NCI-H187 (cell line): ENCODE measurements at places on chromosomes 2 and 18.

- no peak for DNase-seq
Measured at GRCh38 chr2:64359171-64359891, 94.6 kb upstream of the LGALSL start.

- no peak for DNase-seq
Measured at GRCh38 chr2:159738509-159739390, 26.4 kb downstream of the MARCHF7 start.

GRCh38 chr18:44128365-44128764, 552.3 kb upstream of the SETBP1 start:
- no peak for DNase-seq

GRCh38 chr2:190376591-190377245, 31.4 kb upstream of the MFSD6 start:
- DNase-seq: no peak

GRCh38 chr2:164655750-164656149, 34.5 kb upstream of the GRB14 start:
- DNase-seq: no peak

DNA sequence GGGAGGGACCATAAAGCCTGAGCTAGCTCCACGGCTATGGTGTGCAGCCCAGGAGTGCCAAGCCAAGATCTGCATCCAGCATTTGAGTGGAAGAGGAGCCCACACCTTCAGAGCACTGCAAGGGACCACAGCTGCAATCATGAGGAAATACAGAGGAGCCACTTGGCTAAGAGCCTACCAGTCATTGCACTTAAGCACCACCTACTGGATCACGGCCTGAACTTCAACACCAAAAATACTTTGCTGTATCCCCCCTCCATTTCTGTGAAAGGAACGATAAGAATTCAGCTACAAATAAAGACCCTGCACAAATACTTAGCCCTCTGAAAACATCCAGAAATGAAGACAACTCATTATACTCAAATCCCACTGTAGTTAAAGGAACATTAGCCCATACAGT, 545.3 kb downstream of the TSN start:
- no peak for DNase-seq

DNA sequence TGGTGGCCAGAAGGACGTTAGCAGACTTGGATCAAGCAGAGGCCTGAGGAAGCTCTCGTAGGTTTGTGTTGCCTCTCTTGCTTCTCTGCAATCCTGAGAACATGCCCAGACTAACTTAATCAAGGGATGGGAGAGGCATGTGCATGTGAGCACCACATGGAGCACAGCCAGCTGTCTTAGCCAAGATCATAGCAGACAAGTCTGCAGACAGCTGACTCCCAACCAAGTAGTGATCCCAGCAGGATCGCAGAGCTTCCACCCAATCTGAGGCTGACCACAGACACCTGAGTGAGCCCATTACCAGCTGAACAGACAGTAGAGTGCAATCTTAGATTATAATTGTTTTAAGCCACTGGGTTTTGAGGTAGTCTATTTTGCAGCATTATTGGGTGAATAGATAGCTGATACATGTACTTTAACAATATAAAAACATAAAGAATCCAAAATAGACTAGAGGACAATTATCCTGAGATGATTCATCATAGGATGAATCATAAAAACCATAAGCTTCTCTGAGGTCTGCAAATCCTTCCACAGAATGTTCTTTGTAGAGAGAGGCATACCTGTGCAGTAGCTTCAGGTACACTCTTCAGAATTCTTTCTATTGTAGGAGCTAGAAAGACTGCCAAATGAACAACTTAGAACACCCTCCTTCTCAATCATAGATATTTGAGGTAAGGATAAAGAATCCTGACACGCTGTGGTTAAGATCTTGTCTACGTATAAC, 25.2 kb upstream of the FAM110C start:
- no peak for DNase-seq

DNA sequence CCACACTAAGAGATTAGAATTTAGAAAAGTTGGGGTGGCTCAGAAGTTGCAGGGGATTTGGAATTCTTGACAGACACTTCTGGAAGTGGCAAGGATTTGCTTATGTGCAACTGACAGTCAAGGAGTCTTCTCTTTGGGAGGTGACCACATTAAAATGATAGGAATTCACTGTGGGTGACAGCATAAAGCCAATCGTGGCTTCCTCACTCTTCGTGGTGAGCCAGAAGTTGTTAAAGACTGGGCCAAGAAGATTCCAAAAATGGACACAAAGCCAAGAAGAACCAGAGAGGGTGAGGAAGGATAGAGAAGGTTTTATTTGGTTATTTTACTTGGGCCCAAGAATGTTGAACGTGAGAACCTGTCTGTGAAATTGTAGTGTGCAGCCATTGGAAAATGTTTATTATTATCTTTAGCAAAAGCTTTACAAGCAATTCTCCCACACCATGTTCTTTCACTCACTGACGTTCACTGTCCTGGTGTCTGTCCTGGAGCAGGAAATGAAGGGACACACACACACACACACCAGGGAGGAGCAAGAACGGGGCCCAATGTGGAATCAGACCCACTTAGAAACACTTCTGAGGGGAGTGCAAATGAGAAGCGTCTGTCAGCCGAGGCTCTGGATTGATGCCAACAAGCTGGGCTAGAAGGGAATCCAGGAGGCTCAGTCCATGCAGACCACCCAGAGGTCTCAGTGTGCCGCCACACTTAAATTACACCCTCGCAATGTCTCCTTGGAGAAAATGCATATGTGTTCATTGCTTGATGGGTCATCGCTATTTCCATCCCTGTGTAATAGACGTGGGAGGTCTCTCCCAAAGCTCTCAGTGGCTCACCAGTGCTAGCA, 37.2 kb downstream of the STEAP3 start:
- DNase-seq: no peak

DNA sequence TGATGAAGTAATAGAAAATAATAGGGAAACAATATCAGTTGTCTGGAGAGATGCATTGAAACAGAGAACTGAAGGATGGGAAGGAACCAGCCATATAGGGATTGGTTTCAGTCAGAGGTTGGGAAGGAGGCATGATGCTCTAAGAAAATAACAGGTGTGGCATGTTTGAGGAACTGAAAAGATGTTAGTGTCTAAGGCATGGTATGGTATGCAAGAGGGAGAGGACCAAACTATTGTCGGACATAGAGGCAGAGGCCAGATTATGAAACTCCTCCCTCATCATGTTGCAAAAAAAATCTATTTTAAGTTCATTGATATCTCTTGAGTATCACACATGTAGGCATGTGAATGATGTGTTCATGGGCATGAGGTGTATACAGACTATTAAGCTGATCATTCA, 48.9 kb upstream of the EMILIN2 start:
- no peak for DNase-seq

DNA sequence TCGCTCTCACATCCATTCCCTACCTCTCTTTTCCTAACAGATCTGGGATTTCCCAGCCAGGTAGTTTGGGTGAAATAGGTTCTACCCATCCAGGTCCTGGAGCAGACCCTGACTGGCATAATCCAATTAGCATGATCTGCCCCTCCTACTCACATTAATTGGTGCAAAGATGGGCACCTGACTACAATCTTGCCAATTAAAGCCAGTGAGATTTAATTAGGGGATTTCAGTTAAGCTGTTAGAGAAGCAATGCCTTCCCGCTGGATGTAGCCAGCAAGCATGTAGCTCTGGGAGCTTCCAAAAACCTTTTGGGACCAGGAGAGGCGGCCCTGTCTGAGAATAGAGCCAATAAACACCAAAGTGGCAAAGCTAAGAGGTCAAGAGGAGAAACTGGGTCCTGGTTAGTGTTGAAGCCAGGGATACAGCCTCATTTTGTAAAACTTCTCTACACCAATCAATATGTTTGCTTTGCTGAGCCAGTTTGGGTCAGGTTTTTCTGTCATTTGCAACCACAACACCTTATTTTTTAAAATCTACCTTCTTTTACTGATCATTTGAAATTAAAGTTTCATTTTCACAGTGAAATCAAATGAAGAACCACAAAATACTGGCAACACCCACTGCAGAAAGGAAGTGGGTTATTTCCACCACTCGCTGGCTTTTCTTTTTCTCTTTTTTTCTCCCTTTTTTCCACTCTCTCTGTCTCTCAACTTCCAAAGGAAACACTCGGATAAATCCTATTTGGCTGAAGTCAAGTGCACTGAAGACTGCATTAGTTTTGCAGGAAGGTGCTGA, 3.2 kb upstream of the TTC39C start:
- DNase-seq: no peak

GRCh38 chr2:129827311-129828090, 152.0 kb upstream of the RAB6C start:
- DNase-seq: no peak

- DNase-seq: no peak
Measured at GRCh38 chr18:58761241-58761969, 90.1 kb downstream of the MALT1 start.

DNA sequence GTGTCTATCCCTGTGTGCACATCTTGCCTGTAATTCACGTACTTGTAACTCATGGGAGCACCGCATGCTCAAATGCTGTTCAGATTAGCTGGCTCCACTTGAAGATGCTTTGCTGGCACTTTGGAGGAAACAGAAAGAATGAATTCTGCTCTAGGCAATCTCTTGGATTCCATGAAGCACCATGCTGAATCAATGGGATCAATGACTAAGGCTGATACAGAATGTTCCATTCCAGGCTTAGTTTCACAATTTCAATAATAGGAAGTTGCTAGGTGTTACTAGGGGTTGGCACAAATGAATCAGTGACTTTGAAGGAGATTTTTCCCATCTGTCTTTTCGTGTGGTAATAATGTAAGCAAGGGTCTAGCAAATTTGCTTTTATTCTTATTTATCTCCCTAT, 328.8 kb downstream of the OSR1 start:
- no peak for DNase-seq

DNA sequence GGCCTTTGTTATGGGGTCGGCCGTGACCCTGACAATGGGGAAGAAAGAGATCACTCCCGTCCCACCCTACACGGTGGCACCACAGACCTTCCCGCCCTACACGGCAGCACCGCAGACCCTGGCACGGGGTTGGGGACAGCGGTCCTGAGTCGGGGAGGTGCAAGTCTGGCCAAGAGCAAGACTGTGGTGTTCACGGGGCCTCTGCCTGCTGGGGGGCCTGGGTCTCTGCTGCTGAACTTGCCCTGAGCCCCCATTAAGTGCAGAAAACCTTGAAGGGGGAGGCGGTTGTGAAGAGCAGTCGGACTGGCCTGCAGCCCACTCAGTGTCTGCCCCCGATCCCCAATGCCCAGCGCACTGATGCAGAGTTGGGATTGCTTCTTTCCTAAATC, 75.9 kb downstream of the SLC66A2 start:
- DNase-seq: no peak

GRCh38 chr2:56297671-56298070, 113.9 kb downstream of the CCDC85A start:
- no peak for DNase-seq

- DNase-seq: no peak
Measured at GRCh38 chr2:137161250-137161649, 395.9 kb downstream of the THSD7B start.

GRCh38 chr2:227942021-227942420, 70.6 kb downstream of the DAW1 start:
- no peak for DNase-seq

GRCh38 chr2:233857511-233858141, 3.3 kb upstream of the HJURP start:
- DNase-seq: no peak

- DNase-seq: no peak
Measured at GRCh38 chr18:48106976-48107781, 176.7 kb upstream of the SMAD2 start.

- DNase-seq: no peak
Measured at GRCh38 chr2:128639693-128640092, 321.0 kb upstream of the HS6ST1 start.

GRCh38 chr2:29755829-29756228, 165.6 kb downstream of the ALK start:
- DNase-seq: no peak

- no peak for DNase-seq
Measured at GRCh38 chr2:48110492-48110891, 204.2 kb upstream of the FBXO11 start.

DNA sequence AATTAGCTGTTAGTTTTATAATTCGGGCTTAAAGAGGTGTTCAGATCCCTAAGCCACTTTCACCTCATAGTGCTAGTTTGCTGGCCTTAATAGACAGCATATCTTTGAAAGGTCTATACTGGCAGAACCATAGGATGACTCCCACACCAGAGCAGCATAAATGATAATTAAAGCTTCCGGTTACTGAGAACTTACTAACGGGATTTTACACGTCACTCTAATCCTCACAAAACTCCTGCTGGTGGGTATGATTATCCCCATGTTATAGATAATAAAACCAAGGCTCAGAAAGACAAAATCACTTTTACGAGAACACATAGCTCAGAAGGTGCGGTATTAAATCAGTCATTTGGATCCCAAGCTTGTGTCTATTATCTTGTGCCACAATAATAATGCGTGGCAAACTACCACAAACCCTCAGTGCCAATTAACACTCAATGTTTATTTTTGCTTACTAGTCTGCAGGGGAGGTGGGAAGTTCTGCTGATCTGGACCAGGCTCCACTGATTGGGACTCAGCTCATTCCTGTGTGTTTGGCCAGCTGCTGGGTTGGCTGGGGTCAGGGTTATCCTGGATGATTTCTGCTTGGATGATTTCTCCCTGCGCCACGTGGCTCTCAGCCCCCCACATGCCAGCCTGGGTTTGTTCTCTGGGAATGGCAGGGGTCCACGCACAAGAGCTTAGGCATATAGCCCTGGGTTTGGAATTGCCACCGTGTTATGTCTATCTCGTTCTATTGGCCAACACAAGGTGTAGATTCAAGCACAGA, 62.3 kb downstream of the TRIB2 start:
- DNase-seq: no peak

DNA sequence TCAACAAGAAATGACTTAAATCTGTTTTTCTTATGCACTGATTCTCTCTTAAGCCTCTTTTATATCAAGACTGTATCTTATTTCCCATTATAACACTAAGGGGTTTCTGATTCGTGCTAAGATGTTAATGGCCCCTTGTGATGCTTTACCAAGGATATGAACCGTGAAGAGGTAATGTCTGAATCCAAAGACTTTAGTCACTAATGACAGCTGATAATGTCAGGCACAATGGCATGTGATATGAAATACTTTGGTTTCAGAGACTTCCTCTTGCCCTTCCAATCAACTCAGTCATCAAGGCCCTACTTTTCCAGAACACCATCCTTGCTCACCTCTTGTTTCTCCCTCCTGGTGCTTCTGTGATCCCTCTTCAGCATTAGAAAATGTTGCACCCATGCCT, 262.8 kb downstream of the KCNE4 start:
- peak; percentile 6 for DNase-seq

DNA sequence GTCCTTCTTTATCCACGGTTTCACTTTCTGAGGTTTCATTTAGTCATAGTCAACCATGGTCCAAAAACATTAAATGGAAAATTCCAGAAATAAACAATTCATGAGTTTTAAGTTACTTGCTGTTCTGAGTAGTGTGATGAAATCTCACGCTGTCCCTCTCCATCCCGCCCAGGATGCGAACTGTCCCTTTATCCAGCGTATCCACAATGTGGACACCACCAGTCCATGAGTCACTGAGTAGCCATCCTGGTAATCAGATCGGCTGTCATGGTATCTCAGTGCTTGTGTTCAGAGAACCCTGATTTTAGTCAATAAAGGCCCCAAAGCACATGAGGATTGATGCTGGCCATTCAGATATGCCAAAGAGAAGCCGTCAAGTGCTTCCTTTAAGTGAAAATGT, 3.7 kb downstream of the SP140L start:
- no peak for DNase-seq

GRCh38 chr2:208326016-208326415, 60.0 kb downstream of the PIKFYVE start:
- no peak for DNase-seq
